ENCODE measurements at places on chromosomes 13 and 19. TPM values are rescaled to one million over a fixed set of nuclear protein-coding genes. Genes with fewer than 3 reads are reported as not detected.

OR1I1 gene
- not detected for total RNA-seq

GRCh38 chr19:29054886-29055675 lies 157.9 kb downstream of the UQCRFS1 start:
- DNase-seq: no peak

DNA sequence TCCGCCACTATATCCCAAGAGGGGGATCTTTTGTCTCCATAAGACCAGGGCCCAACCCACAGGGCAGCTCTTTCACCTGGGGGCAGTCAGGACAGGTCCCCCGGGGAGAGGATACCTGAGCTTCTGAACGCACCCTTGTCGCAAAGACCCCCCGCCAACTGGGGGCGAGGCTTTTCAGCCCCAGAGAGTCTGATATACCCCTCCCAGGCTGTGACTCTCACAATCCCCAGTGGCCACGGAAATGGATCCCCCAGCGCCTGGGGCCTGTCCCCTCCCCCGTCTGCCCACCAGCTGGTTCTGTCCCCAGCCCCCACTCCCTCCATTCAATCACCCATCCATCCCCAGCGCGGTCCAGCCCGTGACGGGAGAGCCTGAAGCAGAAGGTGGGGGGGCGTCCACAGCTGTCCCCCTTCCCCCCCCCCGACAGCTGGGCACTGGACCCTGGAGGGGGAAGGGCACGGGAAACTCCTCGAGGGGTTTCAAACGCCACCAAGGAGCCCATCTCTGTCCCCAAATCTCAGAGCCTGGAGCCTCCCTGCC lies 823 bp downstream of the DOCK6 start:
- peak; percentile 69 for DNase-seq

DNA sequence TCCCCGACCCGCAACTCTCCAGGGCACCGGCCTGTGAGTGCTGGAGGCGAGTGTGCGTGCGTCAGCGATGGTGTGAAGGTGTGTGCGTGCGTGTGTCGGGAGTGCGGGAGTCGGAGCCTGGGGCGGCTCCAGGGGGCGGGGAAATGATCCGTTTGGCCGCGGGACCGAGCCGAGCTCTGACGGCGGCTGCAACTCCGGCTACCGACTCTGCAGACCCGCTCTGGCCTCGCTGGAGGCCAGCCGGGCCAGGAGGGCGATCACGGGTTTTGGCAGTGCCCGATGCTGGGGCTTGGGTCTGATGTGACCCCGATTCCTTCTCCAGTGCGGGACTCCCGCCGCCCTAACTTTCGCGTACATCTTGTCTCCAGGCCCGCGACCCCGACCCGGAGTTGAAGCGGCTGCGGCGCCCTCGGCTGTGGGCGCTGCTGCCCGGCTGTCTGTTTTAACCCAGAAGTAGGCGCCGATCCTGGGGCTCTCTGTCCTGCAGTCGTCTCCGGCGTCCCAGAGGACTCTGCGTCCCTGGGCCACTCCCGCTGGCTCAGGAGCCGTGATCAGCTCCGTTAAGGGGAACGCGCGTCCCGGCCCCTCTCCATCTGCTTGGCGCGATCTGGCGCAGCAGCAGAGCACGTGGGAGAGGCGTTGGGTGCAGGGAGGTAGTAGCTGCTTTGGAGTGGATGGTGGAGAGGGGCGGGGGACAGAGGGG lies 1.2 kb downstream of the CHST8 start:
- no peak for DNase-seq
